ENCODE measurements at places on chromosomes 1 and 21.

DNA sequence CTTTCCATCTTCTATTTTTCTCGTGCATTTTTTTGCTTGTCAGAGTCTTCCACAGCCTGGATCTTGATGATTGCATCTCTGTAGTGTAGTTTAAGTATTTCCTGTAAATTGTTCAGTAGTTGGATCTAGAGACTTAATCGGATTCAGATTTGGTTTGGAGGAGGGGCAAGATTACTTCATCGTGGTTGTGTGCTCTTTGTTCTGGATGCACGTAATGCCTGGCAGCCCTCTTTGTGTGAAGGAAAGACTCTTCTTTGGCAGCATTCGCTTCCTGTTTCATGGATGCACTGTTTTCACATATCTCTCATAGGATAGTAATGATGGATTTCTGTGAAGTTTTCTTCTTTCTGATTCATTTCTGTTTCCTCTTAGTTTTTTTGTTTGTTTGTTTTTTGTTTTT, 14.2 kb downstream of the SEMA4A start:
- DNase-seq: peak; percentile 22

DNA sequence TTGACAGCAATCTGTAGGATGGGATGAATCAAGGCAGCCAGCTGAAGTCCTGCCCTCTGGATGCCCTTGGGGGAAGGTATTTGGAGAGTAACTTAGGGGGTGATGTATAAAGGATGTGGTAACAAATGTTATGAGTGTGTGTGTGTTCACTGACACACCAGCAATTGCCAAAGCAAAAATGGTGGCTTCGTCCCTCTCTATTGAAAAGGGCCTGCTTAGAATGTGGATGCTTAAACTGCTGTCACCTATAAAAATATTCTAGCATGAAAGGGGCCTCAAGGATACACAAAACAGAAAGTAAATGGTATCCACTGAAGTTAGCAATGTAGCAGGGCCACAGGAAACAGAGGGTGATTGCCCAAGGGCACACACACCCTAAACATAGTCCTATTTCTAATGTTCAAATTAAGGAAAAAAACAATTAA, 15.1 kb upstream of the AIM2 start:
- no peak for DNase-seq

- DNase-seq: no peak
Measured at GRCh38 chr1:2604844-2605508, 18.4 kb downstream of the PRXL2B start.

DNA sequence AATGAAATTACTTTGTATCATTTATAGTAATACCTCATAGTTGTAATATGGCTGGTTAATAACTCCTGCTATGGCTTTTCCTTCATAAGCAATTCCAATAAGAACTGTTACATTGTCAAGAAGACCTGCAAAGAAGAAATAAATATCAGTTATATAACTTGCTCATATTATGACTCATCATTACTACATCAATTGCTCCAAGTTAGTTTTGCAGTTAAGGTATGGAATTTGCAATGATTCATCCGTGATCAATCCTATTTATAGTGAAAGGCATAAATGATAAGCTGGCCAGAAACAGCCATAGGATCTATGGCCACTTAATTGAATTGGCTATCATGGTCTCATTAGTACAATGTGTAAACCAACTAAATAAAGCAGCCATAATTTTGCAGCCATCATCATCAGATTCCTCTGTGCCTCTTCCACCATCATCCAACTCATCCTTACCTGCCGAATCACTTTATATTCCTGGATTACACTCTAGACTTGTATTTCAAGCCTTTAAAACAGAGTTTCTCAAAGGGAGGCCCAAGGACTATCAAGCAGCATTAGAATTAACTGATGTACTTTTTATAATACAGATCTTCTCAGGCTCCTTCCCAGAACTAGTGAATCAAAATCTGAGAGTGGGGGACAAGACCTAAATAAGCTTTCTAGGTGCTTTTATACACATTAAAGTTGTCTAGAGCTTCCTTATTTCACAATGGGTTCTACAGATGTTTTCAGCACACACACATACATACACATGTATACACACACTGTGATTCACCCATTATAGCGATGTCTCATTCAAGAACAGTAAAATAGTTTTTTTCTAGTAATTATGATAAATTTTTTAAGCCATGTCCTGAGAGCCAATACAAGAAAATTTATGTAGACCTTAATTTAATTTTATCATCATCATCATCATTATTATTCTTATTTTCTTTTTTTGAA, 21.2 kb upstream of the EPRS1 start:
- DNase-seq: peak; percentile 33

- DNase-seq: no peak
Measured at GRCh38 chr1:35707601-35708440, 10.9 kb downstream of the C1orf216 start.

DNA sequence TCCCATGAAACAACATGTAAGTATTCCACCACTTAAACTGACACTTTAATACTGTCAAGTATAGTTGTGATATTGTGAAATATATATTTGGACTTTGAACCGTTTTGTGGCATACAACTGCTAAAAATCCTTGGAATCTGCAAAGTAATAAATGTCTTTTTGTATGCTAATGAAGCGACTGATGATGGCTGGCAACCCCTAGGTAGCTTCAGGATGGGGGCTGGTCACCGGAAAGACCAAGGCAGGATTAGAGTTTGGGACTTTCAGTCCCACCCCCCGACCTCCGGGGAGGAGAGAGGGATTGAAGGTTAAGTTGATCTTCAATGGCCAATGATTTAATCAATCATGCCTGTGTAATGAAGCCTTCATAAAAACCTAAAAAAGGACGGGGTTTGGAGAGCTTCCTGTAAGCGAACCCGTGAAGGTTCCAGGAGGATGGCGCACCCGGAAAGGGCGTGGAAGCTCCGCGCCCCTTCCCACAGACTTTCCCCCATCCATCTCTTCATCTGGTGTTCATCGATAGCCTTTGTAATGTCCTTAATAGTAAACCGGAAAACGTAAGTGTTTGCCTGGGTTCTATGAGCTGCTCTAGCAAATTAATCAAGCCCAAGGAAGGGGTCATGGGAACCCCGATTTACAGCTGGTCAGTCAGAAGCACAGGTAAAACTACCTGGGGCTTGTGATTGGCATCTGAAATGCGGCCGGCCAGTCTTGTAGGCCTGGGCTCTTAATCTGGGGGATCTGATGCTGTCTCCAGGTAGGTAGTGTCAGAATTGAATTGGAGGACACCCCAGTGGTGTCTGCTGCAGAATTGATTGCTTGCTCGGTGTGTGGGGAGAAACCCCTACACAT, 1.8 kb upstream of the ZNF281 start:
- DNase-seq: no peak

GRCh38 chr1:113452921-113453770, 62.8 kb downstream of the MAGI3 start:
- DNase-seq: peak; percentile 13

GRCh38 chr1:234226819-234227165, 146.5 kb upstream of the COA6 start:
- no peak for DNase-seq

GRCh38 chr21:42437786-42438185, 34.1 kb downstream of the UBASH3A start:
- DNase-seq: no peak

DNA sequence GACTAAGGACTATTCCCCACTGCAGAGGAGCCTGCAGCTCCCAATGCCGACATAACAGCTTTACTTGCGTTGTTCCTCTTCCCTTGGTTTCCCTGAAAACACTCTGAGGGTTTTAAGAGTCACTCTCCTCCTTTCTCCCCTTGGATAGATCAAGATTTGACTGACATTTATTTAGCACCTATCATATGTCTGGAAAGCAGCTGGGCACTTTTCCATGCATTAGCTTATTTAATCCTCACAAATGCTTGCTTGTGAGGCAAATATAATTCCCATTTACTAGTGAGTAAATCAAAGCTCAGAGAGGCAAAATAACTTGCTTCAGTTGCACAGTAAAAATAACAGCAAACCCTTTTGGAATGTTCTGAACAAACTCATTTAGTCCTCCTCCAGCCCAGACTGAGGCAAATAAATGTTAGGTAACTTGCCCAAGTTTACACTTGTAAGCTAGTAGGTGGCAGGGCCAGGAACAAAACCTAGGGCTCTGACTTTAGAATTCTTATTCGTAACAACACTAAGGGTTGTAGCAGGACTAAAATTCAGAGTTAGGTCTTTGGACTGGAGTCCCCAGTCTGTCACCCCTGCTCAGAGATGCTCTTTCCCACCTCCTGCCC, 81.4 kb downstream of the KCND3 start:
- DNase-seq: no peak

DNA sequence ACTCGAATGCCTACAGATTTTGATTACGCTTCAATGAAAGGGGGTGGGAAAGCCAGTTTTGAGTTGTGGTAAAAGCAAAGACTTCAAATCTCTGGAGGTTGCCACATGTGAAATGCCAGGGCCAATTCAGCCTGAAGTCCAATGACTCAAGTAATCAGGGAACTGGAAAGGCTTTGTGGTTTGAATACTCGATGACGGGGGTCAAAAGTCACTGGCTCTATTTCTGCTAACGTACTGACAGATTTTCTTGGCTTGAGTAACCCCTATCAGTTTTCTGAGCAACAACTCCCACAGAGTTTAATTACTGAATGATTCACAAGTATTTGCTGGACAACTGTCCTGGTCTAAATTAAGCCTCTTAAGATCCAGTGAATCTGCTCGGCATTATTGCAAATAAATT, 152.2 kb downstream of the SIPA1L2 start:
- DNase-seq: peak; percentile 53

DNA sequence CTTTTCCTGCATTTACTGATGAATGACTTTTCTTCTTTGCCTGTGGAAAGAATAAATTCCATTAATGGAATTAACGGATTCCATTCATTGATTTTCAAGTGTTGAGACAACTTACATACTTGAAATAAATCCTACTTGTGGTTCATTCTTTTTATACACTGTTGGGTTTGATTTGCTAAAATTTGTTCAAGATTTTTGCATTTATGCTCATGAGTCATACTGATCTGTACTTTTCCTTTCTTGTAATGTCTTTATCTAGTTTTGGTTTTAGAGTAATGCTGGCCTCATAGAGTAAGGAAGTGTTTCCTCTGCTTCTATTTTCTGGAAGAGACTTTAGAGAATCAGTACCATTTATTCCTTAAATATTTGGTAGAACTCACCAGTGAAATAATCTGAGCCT, 14.4 kb downstream of the UROD start:
- DNase-seq: no peak

GRCh38 chr1:228446852-228447251, 30.2 kb upstream of the TRIM17 start:
- DNase-seq: no peak

DNA sequence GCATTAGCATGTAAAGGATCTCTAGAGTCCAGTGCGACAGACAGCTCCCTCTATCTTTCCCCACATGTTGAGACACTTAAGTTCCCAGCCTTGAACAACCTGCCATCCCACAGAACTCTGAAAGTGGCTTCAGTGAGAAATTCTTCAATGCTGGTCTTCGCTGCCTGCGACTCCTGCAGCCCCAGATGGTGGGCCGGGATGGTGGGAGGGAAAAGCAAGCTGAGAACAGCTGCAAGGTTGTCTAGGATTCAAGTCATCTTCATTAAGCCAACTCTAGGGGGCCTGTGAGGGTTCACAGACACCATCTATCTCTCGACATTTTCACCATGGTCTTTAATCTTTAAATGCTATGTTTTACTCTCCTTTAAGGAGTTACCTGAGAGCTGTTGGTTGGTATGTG, 185.5 kb upstream of the C1orf174 start:
- no peak for DNase-seq

DNA sequence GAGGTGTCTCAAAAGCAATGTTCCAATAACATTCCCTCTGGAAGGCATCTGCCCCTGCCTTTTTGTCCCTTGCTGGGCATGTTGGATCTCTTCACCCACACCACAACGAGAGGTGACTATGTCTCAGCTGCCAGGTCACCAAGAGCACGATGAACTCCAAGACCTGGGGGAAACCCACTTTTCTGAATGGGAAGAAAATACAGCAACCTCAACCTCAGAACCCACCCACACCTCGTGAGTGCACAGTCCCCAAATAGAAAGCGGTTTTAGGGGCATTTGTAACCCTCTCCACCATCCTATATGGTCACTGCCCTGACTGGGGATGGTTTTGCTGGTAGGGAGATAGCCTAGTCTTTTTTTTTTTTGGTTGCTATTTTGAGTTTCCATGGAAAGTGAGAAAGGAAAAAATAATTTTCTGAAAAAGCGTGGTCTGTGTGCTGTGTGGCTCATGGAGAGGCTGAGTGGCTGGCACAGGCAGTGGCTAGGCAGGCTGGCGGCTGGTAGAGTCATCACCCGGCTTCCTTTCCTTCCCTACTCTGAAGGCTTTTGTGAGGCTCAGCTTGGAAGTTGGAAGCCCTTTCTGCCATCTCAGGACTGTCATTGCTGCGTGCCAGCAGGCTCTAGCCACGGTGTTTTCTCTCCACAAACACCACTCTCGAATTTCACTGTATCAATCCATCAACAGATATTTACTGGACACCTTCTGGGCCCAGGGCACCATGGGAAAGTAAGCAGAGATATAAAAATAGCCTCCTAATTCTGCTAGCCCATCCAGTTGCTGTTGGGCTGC, 15.8 kb downstream of the TSPAN2 start:
- no peak for DNase-seq

- no peak for DNase-seq
Measured at GRCh38 chr1:32895325-32896215, 5.6 kb downstream of the TMEM54 start.

DNA sequence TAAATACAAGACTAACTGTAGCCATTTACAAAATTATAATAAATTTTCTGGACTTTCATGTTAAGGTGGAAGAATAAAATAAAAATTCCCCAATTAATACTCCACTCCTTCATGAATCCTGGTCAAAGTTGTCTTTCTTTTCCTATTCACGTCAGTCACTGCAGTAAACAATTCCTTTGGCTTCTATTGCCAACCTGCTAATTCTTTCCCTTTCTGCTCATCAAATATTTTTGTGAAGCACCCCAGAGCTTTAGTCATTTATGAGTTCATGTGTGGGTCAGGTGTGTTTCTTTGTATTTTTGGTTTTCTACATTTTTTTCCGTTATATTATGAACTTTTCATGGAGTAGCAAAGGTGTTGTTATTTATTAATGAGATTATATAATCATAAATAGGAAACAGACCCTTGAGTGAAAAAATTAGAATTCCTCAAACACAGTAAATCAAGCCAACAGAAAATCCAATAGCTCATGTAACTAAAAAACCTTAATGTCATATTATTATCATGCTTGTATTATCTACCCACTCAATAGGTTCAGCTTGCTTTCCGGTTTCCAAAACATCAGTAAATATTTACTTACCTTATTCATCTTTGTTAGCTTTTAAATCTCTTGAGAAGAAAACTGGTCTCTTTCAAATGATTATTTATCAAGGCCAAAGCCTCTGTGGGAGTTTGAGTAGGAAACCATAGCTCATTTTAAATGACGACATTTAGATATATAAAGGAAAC, 29.6 kb upstream of the PLA2G4A start:
- no peak for DNase-seq

DNA sequence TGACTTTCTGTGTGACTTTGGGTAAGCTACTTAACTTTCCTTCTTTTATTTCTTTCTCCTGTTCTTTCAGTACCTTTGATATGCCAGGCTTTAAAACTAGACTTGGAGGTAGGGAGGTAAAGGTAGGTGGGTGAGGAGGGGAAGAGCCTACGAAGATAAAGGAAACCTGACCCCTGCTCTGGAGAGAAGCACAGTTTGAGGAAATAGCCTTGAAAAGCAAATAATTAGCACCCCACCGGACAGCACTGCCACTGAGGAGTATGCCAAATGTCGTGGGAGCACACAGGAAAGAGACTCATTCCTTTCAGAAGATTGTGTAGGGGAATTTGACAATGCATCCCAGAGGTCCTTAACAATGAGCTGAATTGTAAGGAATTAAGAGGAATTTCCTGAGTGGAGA, 65.2 kb upstream of the SPAG17 start:
- no peak for DNase-seq

- DNase-seq: no peak
Measured at GRCh38 chr1:43007377-43008114, 48.9 kb upstream of the SLC2A1 start.

- peak; percentile 38 for DNase-seq
Measured at GRCh38 chr1:26471498-26472319, 531 bp upstream of the HMGN2 start.
